ENCODE measurements at places on chromosomes 16 and 17.

DNA sequence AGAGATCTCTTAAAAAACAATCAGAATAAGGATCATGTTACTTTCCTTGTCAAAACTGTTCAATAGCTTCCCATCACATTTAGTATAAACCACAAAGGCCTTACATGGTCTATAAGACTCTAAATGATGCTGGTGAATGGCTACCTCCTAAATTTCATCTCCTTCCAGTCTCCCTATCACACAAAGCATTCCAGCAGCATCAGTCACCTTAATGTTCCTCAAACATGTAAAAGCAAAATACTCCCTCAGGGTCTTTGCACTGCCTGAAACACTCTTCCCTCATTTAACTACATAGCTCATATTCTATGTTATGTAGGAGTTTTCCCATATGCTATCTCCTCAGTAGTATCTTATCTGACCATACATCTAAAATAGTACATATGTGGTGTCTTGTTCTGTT is 53.5 kb upstream of the INTS2 start:
- DNase-seq, result no peak

DNA sequence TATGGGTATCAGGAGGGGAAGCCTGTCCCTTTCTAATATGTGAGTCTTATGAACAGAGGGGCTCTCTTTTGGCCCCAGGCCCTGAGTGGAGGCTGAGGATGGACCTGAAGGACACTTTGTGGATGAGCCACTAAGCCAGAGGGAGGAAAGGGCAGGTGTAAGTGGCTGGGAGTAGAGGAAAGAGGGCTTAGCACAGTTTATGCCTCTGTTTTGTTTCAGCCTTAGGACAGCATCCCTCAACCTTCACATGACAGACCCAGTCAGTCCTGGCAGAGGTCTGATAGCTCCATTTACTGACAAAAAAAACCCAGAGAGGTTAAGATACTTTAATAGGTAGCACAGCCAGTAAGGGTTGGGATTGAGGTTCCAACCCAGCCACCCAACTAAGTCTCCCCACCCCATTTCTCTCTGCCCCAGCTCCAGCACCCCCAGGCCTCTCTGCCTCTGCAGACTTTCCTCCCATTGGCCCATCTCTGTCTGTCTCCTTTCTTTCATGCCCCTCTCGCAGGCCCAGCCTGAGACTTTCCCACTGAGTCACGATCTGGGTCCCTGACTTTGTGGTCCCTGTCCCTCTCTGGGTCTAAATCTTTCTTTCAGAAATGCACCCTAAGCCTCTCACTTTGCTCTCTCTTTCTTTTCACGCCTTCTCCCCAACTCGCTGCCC is 4.7 kb upstream of the TBX21 start:
- no peak for DNase-seq

GRCh38 chr16:85730186-85730465 is 20.8 kb downstream of the C16orf74 start:
- no peak for DNase-seq

- DNase-seq, result no peak
Observed at GRCh38 chr17:37702598-37702997, 42.3 kb downstream of the HNF1B start.

DNA sequence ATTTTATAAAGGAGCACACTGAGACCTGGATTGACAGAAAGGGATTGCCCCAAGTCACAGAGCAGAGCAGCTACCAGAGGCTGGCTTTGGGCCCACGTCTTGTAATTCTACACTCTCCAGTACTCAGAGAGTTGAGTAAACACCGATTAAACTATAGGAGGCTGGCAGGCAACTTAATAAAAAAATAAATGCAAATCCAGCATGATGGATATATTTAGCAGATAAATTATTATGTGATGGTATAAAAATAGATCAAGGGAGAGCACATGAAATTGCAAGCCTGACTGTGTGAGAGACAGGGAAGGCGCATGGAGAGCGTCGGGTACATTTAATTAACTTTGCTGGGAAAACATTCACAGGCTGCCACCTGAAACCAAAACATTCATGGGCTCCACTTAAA is 87.7 kb upstream of the CCL2 start:
- no peak for DNase-seq

DNA sequence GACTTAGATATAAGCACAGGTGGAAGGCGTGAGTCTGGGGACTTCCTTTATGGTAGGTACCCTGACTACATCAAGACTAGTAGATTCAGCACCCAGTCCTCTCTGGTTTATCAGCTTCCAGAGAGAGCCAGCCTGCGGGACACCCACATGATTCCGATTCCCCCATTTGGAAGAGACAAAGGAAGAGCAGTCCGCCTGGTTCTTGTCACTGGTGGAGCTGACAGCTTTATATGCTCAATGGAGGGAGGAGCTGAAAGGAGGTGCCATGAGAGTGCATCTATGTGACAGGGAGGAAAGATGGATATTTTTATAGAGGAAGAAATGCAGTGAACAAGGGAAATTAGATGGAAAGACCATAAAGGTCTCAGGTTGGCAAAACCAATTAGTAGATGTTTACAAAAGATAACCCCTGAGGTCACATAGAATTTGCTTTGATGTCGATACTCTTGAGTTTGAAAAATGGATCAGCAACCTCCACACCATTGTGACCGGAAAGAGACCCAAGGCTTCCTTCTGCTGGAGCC is 437.7 kb downstream of the PMP22 start:
- DNase-seq, result no peak

GRCh38 chr17:46013502-46014165 is 14.6 kb downstream of the STH start:
- DNase-seq, result no peak

- no peak for DNase-seq
Observed at GRCh38 chr17:76671912-76672262, 28.3 kb upstream of the ST6GALNAC1 start.

- DNase-seq, result no peak
Observed at GRCh38 chr17:60840456-60840855, 162.8 kb downstream of the BCAS3 start.

DNA sequence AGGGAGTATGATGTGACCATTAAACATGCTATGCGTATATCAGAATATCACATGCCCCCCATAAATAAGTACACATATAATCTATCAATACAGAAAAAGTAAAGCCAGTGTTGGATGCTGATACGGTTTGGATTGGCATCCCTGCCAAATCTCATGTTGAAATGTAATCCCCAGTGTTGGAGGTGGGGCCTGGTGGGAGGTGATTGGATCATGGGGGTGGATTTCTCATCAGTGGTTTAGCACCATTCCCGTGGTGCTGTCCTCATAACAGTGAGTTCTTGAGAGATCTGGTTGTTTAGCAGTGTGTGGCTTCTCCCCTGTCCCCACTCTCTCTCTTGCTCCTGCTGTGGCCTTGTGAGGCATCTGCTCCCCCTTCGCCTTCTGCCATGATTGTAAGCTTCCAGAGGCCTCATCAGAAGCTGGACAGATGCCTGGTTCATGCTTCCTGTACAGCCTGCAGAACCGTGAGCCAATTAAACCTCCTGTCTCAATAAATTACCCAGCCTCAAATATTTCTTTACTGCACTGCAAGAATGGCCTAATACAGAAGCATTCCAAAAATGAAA is 88.9 kb downstream of the AATF start:
- no peak for DNase-seq

DNA sequence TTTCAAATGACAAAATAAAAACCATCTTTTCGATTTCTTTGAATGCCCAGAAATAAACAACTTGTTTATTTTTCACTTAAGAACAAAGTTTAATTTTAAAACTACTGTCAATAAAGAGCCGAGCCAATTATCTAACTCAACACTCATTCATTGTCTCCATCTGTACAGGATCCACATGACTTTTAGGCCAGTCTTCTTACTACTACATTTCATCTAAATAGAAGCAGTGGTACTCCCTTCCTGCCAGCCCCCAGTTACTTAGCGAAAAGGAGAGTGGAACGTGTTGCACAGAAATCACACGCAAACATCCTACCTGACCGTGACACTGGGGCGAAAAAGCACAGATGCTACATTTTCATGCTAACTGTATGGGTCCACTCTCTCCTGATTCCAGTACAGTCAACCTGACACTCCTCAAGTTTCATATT is 1.2 kb downstream of the GNA13 start:
- no peak for DNase-seq

DNA sequence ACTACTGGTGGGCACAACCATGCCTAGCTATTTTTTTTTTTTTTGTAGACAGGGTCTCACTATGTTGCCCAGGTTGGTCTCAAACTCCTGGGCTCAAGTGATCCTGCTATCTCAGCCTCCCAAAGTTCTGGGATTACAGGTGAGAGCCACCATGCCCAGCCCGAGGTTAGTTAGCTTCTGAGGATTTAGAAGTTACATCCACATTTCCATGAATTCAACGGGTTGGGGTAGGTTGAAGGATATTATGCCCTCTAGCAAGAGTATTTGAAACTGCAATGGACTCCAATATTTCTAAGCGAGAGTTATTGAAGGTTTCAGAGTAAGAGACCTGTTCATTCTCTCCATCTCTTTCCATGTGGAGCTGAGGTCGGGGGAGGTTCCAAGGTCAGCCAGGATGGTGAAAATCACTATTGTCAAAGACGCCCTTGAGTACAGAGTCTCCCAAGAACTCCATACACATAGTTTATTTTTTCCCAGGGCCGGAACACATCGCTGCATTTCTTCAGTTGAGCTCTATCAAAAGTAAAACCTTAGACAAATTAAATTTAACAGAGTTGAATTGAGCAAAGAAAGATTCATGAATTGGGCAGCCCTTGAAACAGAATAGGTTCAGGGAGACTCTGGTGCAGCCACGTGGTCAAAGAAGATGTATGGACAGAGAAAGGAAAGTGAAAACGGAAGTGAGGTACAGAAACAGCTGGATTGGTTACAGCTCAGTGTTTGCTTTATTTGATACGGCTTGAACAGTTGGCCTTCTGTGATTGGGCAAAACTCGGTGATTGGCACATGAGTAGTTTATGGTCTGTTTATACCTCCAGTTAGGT is 19.0 kb upstream of the ITPRIPL2 start:
- no peak for DNase-seq

GRCh38 chr17:39818358-39819000 is 45.6 kb downstream of the IKZF3 start:
- no peak for DNase-seq

- no peak for DNase-seq
Observed at GRCh38 chr16:83348991-83349390, 458.8 kb upstream of the HSBP1 start.

DNA sequence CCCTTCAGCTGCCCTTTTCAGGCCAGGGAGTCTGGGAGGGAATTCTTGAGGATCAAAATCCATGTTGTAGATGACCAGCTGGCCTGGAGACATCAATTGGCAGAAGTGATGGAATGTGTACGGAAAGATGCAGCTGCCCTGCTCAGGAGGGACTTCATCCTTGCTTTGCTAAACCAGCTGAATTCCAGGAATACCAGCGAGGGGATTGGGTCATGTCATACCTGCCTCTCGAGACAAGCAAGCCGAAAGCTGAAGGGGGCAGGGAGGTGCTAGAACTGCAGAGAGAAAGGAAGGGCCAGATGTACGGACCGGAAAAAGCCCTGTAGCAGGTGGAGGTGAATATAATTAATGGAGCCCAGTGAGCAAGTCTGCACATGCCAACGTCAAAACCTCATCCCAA is 25.6 kb upstream of the NTN1 start:
- DNase-seq, result no peak

GRCh38 chr16:80896776-80897175 is 92.4 kb upstream of the CDYL2 start:
- no peak for DNase-seq

DNA sequence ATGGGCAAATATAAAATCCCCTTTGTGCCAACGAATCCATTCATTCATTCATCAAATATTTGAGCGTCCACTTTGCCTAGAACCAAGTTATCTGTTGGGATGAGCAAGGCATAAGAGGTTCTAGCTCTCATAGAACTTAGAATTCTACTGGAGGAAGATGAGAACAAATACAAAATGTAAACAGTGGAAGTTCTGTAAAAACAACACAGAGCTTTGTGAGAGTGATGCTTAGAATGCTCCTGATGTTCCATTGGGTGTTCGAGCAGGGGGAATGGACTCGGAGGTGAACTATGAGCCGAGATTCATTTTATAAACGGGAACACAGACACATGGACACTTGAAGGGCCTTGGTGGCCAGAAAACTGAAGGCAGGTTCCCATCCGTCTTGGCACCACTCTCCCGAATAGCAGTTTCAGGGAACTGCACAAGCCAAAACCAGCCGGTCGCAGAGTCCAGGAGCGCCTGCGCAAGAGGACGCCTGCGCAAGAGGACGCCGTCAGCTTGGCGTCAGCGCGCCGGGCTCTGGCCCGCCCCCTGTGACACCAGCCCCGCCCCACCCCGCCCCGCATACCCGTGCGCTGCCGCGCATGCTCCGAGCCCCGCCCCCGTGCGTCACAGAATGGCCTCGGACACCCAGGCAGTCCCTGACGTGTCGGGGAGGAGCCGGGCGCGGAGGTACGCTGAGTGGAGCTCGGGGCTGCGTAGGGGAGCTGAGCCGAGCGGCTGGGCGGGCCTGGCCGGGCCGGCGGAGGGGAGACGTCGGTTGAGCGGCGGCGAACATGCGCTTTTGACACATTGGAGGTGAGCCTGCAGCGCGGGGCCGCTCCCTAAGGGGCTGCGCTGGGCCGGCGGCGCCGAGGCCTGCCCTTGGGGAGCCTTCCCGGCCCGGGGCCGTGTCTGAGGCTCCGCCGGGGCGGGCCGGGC is at the start of gene NDEL1:
NDEL1 (plus strand) TSS at position 640 of the 924 bp plus-strand sequence. CDS start 8,388 bp downstream, outside the sequence.
- peak; percentile 99 for DNase-seq

GRCh38 chr16:74623214-74623838 is 16.4 kb upstream of the GLG1 start:
- no peak for DNase-seq

- DNase-seq, result no peak
Observed at GRCh38 chr17:47736501-47737495, 3.8 kb downstream of the TBX21 start.

GRCh38 chr16:19102187-19102872 is 11.4 kb upstream of the ITPRIPL2 start:
- no peak for DNase-seq

GRCh38 chr16:24686678-24687077 is 42.8 kb upstream of the TNRC6A start:
- no peak for DNase-seq

GRCh38 chr17:77488531-77489238 is 347.9 kb downstream of the SEC14L1 start:
- DNase-seq, result no peak

Data from stimulated activated CD4-positive, alpha-beta T cell treated with anti-CD3 and anti-CD28 coated beads, Interleukin-4, amount 100 ng/mL, for 24 hours (primary cell).